Stimulated activated memory B cell treated with anti-CD40 and anti-IgM and Interleukin-4, amounts not matched to agents 10 μg/mL and 1 μg/mL and 100 μg/mL, for 72 hours (primary cell): ENCODE measurements at places on chromosomes 3 and 15.
A peak's percentile ranks its signal among the peaks of the same experiment; 100 is the strongest.

GRCh38 chr15:100060276-100060926 lies 281.4 kb downstream of the ADAMTS17 start:
- H3K27me3 ChIP-seq = peaks cover 26% of the 10 kb centered on the region
- H3K27ac ChIP-seq = no peak overlapping the region
- H3K36me3 ChIP-seq = no peaks in the 10 kb centered on the region
- ATAC-seq = no peak

- H3K27me3 ChIP-seq = no peaks in the 10 kb centered on the region
- no peak overlapping the region for H3K4me3 ChIP-seq
- H3K27ac ChIP-seq = peak overlapping the region; percentile 84
- peaks cover 46% of the 10 kb centered on the region for H3K36me3 ChIP-seq
Observed at GRCh38 chr3:188403404-188403803, 249.4 kb downstream of the LPP start.

DNA sequence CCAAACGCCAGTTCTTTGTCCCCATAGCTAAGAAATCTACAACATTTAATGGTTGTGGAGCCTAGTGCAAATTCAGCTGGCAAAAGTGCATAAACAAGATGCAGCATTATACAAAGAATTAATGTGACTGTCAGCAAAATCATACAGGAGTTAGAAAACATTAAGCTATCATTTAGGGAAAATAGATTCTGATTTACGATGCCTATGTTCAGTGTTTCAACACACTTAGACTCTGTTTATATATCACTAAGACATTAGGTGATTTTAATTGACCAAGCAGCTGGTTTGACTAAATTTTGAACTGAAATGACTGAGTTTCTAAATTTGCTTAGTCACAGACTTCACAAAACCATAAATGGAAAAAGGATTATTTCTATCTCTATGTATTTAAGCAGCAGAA lies 1076.8 kb downstream of the TBL1XR1 start:
- H3K36me3 ChIP-seq = no peaks in the 10 kb centered on the region
- ATAC-seq = no peak
- H3K4me1 ChIP-seq = no peaks in the 10 kb centered on the region
- H3K4me3 ChIP-seq = no peak overlapping the region
- no peaks in the 10 kb centered on the region for H3K27me3 ChIP-seq

DNA sequence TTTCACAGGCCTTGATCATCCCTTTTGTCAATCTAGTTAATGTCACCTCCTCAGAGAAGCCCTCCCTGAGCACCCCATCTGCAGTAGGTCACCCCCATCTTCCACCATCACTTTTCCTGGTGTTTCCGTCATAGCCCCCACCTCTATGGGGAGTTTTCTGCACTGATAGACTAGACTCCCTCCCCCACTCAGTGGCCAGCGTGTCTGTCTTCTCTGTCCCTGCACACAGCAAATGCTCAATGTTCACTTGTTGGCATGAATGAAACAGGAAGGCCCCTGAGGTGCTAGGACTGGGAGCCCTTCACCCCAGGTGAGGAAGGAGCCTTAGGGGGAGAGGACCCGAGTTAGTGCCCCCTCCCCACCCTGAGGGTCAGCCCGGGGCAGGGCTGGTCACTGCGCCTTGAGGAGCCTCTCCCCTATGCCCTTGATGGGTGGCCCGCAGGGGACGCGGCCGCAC lies 15.8 kb upstream of the FANCD2 start:
- no peak for ATAC-seq
- H3K36me3 ChIP-seq = no peaks in the 10 kb centered on the region
- H3K27me3 ChIP-seq = no peaks in the 10 kb centered on the region
- H3K4me3 ChIP-seq = peak overlapping the region; percentile 54
- H3K27ac ChIP-seq = peak overlapping the region; percentile 70
- peaks cover 36% of the 10 kb centered on the region for H3K4me1 ChIP-seq

DNA sequence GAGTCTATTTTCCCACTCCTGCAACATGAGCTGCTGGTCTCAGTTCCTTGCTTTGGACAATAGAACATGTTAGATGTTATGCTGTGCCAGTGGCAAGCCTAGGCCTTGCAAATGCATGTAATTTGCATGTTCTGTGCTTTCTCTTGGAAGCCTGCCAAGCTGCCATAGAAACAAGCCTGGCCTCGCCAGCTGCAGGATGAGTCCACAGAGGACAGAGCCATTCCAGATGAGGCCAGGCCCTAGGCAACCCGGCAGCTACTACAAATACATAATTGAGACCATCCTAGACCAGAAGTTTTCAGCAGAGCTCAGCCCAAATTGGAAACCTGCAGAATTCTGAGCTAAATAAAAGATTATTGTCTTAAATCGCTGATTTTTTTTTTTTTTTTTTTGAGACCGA lies 39.6 kb downstream of the TRIM69 start:
- peaks cover 12% of the 10 kb centered on the region for H3K36me3 ChIP-seq
- peaks cover 6% of the 10 kb centered on the region for H3K4me1 ChIP-seq
- ATAC-seq = no peak
- H3K4me3 ChIP-seq = no peak overlapping the region
- no peak overlapping the region for H3K27ac ChIP-seq

GRCh38 chr3:72860053-72860452 lies 11.8 kb upstream of the SHQ1 start:
- H3K4me3 ChIP-seq = no peak overlapping the region
- no peaks in the 10 kb centered on the region for H3K36me3 ChIP-seq
- H3K4me1 ChIP-seq = peaks cover 7% of the 10 kb centered on the region
- peaks cover 8% of the 10 kb centered on the region for H3K27me3 ChIP-seq
- no peak overlapping the region for H3K27ac ChIP-seq

DNA sequence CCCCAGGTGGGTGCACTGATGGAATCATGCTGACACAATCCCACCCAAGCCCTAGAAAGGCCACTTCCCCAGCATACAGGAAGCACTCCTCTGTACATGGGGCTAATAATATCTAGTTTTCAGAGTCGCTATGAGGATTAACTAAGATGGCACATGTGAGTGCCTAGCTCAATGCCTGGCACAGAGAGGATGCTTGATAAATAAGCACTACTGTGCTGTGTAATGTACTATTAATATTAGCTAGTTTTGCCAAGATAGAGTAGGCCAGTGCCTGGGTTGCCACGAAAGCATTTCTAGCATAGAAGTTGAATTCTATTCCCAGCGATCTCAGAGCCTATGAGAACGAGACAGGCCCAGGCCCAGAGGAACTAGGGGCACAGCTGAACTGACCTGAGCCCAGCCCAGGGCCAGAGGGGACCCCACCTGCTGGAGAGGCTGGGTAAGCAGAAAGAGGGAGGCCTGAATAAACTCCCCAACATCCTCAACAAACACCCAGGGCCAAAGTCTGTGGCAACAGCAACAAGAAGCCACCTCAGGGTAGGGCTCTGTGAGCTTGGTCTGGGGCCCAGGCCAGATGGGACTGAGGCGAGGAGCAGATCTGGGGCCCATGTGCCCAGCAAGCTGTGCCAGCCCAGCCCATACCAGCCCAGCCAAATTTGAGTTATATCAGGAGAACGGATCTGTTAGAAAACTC lies 7.6 kb upstream of the SEMA7A start:
- no peak overlapping the region for H3K4me3 ChIP-seq
- peaks cover 22% of the 10 kb centered on the region for H3K4me1 ChIP-seq
- peak overlapping the region; percentile 38 for H3K27ac ChIP-seq
- ATAC-seq = no peak
- peaks cover 25% of the 10 kb centered on the region for H3K36me3 ChIP-seq
- no peaks in the 10 kb centered on the region for H3K27me3 ChIP-seq

DNA sequence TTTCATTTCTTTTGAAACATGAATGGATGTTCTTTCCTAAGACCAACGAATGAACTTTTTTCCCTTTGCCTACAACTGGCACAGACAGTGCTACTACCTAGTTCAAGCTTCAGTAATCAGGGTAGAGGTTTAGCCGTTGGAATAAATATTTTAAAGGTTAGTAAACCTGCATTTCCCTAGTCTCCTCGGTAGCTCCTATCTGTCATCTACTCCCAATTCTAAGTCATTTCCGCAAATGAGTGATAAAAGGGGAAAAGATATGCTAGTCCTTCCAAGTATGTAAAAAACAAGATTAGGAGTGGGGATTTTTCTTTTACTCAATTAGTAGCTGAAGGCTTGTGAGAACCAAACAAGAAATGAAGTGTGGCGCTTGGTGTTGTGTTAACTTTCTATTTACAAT lies 15.2 kb downstream of the SLTM start:
- no peaks in the 10 kb centered on the region for H3K27me3 ChIP-seq
- peaks cover 7% of the 10 kb centered on the region for H3K4me1 ChIP-seq
- no peak overlapping the region for H3K27ac ChIP-seq
- H3K4me3 ChIP-seq = no peak overlapping the region

DNA sequence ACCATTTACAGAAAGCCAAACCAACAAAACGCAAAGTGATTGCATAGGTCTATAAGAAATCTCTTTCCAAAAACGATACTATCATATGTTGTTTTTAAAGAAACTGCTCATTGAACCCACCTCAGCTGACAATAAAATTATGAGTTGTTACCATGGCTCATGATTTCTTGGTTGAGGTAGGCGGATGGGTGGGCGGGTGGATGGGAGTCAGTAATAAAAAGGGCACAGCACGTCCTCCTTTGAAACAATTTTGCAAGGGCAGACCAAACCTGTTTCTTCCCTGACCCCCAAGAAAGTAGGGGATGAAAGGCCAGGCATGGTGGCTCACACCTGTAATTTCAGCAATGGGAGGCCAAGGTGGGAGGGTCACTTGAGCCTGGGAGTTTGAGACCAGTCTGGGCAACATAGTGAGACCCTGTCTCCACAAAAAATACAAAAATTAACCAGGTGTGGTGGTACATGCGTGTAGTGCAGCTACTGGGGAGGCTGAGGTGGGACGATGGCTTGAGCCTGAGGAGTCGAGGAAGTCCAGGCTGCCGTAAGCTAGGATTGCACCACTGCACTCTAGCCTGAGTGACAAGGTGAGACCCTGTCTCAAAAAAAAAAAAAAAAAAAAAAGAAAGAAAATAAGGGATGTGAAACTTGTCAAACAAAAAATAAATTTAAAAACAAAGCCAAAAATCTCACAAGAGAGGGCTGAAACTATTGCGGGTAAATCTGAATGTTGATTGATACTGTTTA lies 2.1 kb downstream of the ABHD10 start:
- no peak for ATAC-seq
- peaks cover 14% of the 10 kb centered on the region for H3K36me3 ChIP-seq
- no peaks in the 10 kb centered on the region for H3K27me3 ChIP-seq
- peaks cover 45% of the 10 kb centered on the region for H3K4me1 ChIP-seq
- no peak overlapping the region for H3K27ac ChIP-seq

- H3K27me3 ChIP-seq = no peaks in the 10 kb centered on the region
- H3K4me3 ChIP-seq = no peak overlapping the region
- no peak overlapping the region for H3K27ac ChIP-seq
- no peak for ATAC-seq
- H3K36me3 ChIP-seq = no peaks in the 10 kb centered on the region
Observed at GRCh38 chr15:69357773-69358771, 56.1 kb upstream of the KIF23 start.

DNA sequence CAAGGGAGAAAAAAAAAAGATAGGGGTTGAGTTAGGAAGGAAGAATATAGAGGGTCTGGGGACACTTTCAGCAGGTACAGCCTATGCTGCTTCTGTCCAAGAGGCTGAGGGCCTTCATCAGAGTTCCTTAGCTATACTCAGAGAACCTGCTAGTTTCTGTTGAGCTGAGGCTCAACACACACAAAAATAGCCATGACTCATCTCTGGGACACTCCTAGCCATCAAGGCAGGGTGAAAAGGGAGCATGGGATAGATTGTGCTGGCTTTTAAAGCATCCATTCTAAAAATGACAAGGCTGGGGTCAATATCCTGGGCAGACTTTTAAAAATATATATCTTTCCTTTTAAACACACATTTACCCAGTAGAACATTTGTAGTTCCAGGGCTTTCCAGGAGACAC lies 2.8 kb upstream of the RTP2 start:
- ATAC-seq = peak; percentile 12
- H3K27me3 ChIP-seq = no peaks in the 10 kb centered on the region
- H3K4me1 ChIP-seq = no peaks in the 10 kb centered on the region
- H3K4me3 ChIP-seq = no peak overlapping the region

DNA sequence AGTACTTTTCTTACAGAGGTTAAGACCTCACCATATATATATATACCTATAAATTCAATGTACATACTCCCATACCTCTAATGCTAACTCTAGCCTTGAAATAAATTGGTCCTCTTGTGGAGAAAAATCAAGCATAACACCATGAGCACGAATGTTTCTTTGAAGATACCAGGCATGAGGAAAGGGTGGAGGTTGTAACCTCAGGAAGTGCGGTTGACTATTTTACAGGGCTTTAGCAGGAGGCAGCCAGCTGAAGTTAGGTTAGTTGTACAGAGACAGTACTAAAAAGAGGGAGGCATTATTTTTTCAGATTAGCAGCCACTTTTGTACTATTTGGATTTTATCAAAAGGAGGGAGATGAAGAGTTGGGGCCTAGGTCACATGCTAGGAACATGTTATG lies 767.0 kb downstream of the OTOL1 start:
- H3K27me3 ChIP-seq = no peaks in the 10 kb centered on the region
- H3K36me3 ChIP-seq = no peaks in the 10 kb centered on the region
- no peaks in the 10 kb centered on the region for H3K4me1 ChIP-seq
- ATAC-seq = no peak
- H3K27ac ChIP-seq = no peak overlapping the region

DNA sequence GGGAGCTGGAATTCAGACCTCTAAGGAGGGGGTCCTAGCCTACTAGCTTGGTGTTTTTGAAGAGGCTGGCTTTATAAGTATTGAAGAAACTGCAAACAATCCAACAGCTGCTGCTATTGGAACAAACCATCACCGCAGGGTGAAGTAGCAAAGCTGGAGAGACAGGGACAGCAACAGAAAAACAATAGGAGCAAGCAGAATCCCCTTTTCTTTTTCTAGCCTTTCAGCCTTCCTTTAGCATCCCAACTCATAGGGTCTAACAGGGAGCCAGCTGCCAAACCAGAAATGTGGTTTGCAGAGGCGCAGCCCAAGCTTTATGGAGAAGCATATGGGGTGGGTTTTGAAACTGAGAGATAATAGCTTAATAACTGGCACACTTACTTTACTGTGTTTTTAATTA lies 106.2 kb upstream of the CHMP2B start:
- H3K27me3 ChIP-seq = no peaks in the 10 kb centered on the region
- ATAC-seq = no peak
- no peak overlapping the region for H3K27ac ChIP-seq
- H3K4me1 ChIP-seq = no peaks in the 10 kb centered on the region

GRCh38 chr3:186489507-186489906 lies 54.7 kb downstream of the CRYGS start:
- no peak for ATAC-seq
- no peak overlapping the region for H3K4me3 ChIP-seq
- no peaks in the 10 kb centered on the region for H3K4me1 ChIP-seq

DNA sequence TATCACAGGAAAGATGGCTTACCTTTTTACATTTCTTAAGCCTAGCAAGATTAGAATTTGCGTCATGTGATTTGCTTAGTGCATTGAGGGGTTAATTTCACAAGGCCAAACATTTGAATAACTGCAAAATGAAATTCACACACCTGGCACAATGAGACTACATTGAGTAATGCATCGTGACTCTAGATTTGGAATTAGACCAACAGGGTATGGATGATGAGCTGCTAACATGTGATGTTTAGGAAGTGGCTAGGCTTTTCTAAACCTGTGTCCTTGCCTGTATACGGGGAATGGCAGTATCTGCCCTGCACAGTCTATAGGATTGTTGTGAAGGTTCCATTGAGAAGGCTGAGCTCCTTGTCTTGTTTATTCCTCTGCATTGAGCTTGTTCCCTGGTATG lies 160.1 kb downstream of the MFSD1 start:
- no peaks in the 10 kb centered on the region for H3K36me3 ChIP-seq
- no peak overlapping the region for H3K4me3 ChIP-seq
- H3K4me1 ChIP-seq = no peaks in the 10 kb centered on the region
- ATAC-seq = no peak
- H3K27ac ChIP-seq = no peak overlapping the region
- no peaks in the 10 kb centered on the region for H3K27me3 ChIP-seq
